GF-D8 (cell line): ENCODE measurements at places on chromosomes 4 and X.

GRCh38 chr4:80036949-80037685 is 35.9 kb downstream of the ANTXR2 start:
- peak; percentile 57 for DNase-seq

DNA sequence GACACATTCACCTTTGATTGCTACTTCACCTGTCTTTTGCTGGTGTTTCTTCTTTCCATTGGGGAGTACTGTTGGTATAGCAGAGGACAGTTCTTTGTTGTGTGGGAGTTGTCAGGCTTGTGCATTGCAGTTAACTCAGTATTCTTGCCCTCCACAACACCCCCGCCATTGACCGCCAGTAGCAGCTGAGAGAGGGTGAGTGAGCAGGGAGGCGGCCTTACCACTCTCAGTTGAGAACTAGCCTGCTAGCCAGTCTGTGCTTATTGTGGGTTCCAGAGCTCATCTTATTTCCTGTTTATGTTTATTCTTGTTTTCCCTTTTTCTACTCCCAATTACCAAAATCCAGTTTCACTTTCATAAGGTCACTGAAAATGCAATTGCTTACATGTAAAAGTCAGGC is 52.2 kb downstream of the STIM2 start:
- DNase-seq = no peak

DNA sequence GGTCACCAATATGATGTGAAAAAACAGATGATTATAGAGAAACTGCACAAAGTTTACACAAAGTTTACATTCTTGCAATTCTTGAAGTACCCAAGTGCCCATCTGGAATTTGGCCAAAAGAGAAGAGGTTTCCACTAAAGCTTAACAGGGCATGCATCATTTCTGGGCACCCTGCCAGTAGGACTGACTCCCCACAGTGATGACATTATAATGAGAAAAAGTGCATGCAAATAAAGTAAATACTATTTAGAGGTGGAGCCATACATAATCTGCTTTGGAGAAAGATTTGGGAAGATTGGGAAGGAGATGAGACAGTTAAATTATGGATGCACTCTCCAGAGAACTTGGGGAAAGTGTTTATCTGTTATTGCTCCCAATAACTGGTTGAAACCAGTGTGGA is 93.7 kb upstream of the TRPC3 start:
- DNase-seq = no peak

DNA sequence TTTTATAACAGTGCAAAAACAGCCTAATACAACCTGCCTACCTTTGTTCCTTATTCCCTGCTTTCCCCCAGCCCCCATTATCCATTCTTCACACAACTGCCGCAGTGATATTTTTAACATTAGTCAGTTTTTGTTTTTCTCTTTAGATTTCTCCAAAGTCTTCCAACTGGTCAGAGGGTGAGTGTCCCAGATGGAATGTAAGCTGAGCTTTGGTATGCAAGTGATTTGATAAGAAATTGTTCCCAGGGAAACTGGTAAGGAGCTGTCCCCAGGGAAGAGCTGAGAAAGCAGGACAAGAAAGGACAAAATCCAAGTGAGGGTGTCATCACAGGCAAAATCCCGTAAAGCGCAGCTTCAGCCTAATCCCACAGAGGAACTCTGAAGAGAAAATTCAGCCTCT is 475.5 kb upstream of the ADGRL3 start:
- no peak for DNase-seq

DNA sequence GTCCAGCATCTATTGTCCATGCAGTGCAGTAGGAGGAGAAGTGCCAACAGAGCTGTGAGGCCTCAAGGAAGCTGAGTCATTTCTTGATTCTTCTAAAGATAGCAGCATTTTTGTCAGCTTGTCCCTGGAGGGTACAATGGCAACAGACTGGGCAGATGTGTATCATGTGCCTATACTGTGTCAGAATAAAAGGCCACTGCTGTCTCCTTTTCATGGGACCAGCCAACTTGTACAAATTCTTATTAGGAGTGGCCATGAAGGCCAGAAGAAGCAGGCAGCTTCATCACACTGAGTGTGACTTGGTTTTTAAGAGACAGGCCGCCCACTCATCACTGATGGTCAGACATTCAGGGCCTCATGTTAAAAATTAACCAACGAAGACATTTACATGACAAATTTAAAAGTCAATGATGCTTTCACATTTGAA is 185.0 kb upstream of the FAM241A start:
- no peak for DNase-seq
